ENCODE measurements at places on chromosomes 7 and 10.

DNA sequence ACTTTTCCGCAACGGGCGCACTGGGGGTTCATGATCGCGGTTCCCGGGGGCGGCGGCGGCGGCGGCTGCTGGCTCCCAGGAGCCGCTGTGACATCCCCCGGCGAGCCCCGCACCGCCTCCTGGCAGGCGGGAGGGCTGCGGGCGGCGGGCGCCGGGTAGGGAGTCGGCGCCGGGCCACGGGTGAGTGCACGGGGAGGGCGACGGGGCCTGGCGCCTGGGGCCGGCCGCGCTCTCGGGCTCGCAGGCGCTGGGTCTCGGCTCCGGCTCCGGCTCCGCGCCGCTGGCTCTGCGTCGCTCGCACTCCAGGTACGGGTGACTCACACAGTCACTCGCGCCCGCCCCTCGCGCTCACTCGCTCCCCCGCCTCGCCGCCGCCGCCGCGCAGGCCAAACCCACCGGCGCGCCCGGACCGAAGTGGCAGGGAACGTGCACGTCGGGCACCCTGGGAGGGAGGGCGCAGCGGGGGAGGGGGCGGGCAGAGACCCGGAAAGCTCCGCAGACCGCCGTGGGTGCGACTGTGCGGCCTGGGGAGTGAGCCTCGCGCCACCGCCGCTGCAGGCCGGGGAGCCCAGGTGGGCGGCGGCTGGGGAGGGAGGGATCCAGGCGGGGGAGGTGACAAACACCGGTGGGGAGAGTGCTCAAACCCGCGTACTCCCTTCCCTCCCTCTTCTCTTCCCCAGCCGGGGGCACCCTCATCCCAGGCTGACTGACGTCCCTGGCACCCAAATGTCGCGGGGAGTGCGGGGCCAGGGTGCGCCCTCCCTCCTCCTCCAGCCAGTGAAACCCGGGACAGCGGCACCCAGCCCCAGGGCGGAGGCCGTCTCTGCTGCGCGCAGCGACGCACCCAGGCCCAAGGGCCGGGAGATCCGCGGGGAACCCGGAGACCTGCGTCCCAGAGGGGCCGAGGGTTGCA is 276.9 kb upstream of the NEBL start:
- no peak for DNase-seq

DNA sequence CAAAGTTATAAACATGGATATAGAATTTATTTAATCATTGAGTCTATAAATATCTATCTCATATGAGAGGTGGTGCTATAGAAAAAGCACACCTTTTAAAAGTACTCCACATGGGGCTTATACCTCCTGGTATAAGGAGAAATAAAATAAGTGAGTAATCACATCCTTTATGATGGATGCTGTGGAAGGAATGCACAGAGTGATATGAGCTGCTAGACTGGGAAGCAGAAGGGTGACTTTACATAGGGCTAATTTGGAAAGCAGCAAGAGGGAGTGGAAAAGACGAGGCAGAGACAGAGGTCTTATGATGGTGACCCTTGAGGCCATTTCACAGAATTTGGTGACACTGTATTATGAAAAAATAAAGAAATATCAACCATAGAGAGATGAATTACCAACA is 59.4 kb upstream of the AHR start:
- DNase-seq, result no peak

GRCh38 chr7:29955799-29956486 is 33.7 kb downstream of the SCRN1 start:
- no peak for DNase-seq

GRCh38 chr7:137086896-137087295 is 218.4 kb downstream of the CHRM2 start:
- no peak for DNase-seq

DNA sequence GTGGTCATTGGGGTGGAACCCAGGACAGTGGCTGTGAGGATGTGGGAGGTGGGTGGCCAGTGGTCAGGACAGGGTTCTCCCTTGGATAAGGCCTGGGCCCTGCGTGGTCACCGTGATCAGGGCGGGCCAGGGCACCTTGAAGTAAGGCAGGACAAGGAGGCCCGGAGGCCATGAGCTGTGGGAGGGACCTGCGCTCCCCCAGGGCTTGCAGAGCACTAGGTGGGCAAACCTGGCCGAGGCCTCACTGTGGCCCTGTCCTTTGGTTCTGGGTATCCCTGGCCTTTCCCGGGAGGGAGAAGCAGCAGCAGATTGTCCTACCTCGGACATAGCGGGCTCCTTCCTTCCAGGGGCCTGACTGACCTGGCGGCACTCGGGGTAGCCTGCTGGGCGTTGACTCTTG is 144.8 kb upstream of the RET start:
- no peak for DNase-seq

- no peak for DNase-seq
Measured at GRCh38 chr10:30750971-30751677, 121.6 kb upstream of the LYZL2 start.

DNA sequence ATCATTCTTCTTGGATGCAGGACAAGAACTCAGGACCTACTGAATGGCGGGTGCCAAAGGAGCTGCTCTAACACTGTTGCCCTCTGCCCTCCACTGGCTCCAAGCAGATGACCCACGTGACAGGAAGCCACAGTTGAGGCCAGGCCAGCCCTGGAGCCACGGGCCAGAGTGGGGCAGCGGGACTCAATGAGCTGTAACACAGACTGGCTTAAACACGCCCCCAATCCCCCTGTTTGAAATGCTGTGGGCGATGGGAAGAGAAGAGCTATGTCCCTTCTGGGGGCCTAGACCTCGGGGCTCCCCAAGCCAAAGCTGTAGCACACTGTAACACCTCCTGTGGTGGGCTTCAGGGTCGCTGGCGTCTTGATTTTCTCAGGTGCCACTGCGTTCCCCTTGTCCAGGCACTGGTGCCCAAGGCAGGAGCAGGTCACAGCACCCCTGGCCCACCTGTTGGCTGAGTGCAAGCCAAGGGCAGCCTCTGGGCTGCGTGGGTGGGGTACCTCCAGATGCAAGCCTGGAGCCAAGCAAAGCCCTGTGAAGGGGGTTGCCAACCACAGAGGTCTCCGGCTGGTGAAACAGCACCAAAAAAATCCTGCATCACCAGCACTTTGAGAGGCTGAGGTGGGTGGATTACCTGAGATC is 18.6 kb upstream of the ZMIZ2 start:
- no peak for DNase-seq

- no peak for DNase-seq
Measured at GRCh38 chr7:26397796-26398426, 106.2 kb downstream of the SNX10 start.

DNA sequence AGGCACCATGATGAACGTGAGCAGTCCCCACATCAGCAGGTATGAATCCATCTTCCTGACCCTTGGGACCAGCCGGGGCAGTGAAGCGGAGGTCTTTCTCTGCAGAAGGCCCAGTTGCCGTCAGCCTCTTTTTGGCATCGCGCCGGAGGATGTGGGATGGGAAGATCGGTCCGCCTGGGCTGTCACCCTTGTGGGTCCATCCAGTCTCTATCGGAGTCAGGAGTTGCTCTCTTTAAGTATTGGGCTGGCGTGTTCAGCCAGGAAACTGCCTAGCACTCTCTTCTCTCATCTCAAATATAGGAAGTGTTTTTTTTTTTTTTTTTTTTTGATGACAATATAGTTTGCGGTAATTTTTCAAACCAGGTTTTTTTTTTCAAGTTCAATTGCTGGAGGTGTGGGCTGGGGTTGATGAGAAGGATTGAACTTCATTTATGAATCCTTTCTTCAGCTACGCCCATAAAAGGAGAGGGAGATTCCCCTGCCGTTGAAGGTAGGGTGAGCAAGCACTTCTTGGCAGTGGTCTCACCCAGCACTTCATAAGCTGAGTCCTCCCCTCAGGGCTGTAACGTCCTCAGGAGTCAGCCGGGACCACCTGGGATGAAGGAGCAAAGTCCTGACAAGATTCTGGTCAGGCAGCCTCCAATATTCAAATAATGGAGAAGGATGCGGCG is at the start of gene IL2RA:
TSS of gene IL2RA (minus strand) at position 267 of the 671 bp plus-strand sequence. CDS start at position 51, 216 bp downstream.
- no peak for DNase-seq

DNA sequence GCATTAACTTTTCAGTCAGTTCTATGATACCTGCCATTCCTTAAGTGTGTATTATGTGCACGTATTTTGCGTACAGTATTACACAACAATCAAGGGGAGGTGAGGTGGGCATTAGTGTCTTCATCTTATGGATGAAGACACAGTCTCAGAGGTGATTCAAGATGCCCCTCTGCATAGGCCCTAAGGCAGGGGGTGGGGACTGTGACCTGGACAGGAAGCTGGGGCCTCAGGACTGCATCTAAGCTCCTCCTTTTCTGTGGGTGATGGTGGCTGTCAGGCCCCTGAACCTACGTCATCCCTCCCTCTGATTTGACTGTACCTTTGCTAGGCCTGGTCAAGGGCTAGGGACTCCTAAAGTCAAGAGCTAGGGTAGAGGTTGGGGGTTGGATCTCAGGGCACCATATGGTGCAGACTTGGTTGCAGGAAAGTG is 38.9 kb downstream of the HK1 start:
- DNase-seq, result no peak

DNA sequence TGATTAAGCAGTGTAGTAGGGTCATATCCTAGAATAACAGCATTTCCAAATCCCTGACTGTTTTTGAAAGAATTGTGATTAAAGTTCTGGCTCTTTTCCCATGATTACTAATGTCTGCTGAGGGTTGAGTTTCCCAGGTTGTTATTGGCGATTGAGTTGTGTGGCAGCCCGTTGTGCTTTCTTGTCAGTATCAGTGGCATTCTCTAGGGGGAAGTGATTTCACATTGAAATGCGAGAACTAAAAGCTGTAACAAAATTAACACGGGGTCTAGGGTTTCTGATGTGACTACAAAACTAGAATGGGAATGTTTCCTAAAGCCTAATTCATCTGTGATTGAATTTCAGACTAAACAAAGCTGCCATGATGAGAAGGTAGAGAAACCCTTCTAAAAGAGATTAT is 349.4 kb downstream of the EXOC4 start:
- DNase-seq, result no peak

GRCh38 chr7:158362001-158362400 is 225.6 kb downstream of the PTPRN2 start:
- DNase-seq, result no peak

- DNase-seq, result no peak
Measured at GRCh38 chr10:90602862-90603610, 254.8 kb downstream of the HTR7 start.

GRCh38 chr7:137998250-137998649 is 3.6 kb downstream of the CREB3L2 start:
- no peak for DNase-seq

GRCh38 chr7:371779-372545 is 82.0 kb downstream of the FOXL3 start:
- no peak for DNase-seq

DNA sequence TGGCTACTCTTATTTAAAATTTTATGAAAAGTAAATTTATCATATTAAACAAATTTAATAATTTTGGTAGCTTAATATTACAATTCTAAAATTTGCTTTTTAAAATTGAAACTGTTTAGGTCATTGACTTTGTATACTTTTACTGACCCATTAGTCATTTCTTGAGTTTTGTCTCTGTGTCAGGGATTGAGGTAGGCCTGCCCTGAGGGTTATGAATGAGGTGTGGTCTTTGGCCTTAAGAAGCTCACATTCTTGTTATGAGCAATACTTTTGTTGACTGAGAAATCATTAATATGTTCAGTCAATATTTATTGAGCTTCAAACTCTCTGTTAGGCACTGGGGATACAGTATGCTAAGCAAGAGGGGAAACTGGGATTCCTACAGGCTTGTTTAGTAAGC is 47.0 kb upstream of the RPA3 start:
- DNase-seq, result no peak

GRCh38 chr10:59779756-59780533 is 26.7 kb upstream of the MRLN start:
- DNase-seq, result no peak

Measured in renal cortex interstitium (tissue), 15 donors.